Body of pancreas (tissue), 4 donors: ENCODE measurements at places on chromosomes 13 and 19. TPM values are rescaled to one million over a fixed set of nuclear protein-coding genes. Genes with fewer than 3 reads are reported as not detected.

Gene VSTM2B
- not detected for total RNA-seq

Gene ANGPTL8
- not detected for total RNA-seq

Gene ATP4A
- total RNA-seq, result 8.2 TPM

Gene FOXA3
- 3.0 TPM for total RNA-seq

GRCh38 chr13:25059958-25060357, 36.0 kb upstream of the PABPC3 start:
- no peak for DNase-seq

GRCh38 chr19:29881386-29881785, 60.7 kb upstream of the URI1 start:
- DNase-seq, result no peak

GRCh38 chr19:49488046-49488862, 846 bp downstream of the RPL13A start:
- no peak for DNase-seq

- peak; percentile 17 for DNase-seq
These were observed 199.7 kb upstream of the TSHZ3 start for GRCh38 chr19:31548941-31549340.

DNA sequence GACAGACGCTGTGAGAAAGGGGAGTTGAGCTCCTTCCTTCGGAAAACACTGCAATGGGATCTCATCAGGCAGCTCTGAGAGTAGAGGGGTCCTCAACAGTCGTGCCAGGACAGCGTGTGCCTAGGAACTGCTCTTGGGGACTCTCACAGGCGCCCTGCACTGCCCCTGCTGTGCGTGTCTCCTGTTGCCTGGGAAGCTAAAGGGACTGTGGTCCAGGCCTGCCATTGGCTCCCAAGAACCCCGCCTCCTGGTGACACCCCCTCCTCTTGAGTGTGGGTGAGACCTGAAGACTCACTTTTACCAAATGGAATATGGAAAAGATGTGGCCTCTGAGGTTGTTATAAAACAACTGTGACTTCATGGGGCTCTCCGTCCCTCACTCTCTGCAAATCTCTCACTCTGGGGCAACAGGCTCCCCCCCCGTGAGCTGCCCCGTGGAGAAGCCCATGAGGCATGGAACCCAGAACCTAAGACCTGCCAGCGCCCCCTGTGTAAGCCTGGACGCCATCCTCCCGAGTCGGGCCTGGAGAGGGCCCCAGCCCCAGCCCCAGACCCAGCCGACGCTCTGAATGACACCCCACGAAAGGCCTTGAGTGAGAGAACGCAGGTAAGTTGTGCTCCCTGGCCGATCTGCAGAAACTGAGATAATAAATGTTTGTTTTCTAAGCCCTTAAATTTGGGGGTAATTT, 302.7 kb downstream of the FGF9 start:
- no peak for DNase-seq

- DNase-seq, result no peak
These were observed 22.0 kb downstream of the DPY19L3 start for GRCh38 chr19:32427536-32427935.

DNA sequence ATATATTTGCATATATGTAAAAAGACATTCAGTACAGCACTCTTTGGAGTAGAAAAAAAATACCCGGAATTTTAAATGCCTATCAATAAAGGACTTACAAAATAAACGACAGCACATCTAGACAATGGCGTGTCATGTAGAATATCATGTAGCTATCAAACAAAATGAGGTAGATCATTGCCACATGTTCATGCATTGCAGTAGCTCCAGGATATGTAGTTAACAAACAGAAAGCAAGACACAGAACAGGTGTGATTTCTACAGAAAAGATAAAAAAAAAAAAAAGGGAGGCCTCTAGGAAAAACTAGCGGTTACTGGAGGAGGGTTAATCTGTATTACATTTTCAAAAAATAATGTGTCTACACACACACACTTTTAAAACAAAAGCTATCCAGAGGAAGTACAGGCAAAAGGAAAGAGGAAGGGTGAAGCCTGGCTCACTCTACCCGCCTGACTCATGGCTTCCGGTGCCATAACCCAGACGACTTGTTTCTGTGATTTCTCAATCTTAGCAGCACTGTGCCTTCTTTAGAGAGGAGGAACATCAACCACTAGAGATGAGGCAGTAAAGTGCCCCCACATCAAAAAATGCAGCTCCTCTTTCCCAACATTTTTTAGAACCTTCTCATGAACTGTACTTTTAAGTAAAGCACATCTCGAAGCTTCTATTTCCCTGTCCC, 6.9 kb downstream of the KCTD12 start:
- DNase-seq, result peak; percentile 76

DNA sequence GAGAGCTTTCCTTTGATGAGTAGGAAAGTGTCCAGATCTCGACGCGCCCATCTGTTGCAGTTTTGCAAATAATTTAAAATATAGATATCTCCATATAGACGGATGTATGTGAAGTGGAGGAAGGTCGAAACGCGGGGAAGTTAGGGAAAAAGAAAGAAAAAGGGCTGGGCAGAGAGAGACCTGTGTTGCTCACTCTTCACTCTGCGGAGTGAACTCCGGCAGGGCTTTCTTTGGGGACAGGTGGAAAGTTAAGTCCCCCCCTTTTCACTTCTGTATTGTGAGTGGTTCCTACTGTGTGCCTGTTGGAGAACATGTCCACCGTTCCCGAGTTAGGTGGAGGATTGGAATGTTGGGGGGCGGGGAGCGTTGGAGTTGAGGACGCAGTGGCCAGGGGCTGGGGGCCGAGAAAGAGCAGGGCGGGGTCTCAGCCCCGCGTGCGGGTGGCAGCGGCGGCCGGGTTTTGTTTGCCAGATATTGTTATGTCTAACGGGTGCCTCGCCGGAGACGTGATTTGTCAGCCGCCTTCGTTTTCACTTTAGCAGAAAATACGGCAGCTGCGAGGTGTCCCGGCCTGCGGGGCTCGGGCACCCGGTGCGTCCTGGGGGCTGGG, 145.1 kb upstream of the ZNF536 start:
- DNase-seq, result peak; percentile 22
